ENCODE measurements at places on chromosomes 2 and 18.

DNA sequence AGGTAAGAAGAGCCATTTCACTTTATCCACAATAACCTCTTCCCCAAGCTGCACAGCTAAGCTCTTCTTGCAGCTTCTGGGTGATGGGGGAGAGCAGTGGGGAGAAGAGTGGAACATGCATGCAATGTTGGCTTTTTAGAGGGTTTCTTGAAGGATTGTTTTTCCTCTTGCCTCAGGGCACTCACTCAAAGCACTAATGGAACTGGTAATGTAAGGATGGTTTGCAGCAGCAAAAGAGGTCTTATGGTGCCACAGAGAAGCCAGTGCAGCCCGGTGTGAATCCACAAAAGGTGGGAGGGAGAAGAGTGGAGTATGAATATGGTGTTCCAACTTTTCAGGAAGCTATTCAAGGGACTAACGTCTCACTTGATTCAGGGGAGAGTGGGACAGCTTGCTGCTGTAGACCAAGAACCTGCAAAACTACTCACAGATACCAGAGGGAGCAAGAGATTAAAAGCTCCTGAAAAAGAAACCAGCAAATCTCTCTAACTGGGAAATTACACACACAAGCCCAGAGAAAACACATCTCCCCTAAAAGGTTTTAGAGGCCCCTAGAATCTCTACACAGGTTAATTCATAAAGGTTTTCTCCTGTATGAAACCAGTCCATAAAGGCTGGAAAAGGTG is 116.4 kb downstream of the CHN1 start:
- no peak for DNase-seq

DNA sequence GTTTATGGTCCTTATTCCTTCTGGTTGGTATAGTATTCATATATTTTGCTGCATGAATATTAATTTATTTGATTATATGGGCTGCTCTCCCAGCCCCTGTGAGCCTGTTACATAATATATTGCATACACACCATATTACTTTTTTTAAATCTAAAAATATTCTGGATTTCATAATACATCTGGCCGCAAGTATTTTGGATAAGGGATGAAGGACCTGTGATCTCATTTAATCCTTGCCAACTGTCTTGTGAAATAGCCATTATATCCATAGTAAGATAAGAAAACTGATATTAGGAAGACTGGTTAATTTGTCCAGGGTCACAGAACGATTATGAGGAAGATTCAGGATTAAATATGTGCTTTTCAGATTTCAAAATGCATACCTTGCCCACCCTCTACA is 433.6 kb downstream of the LPIN1 start:
- DNase-seq, result no peak

DNA sequence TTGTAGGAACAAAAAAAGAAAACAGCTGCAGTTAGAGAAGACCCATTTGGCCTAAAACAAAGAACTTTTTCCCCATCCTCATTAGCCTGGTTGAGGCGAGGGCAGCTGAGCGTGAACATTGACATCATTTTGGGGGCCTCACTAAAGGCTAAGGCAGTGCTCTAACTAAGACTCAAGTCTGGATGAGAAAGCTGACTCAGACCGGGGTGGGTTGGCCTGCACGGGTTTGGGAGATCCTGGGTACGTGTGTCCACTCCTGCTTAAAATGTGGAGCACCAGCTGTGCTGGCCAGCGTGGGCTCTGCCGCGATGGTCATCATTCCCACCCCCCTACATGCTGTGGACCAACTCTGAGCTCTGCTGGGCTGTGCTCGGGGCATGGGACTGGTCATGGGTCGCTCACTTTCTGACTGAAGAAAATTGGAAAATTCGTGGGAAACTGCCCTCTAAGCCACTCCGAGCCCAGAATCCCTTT is 86.0 kb upstream of the TMEM247 start:
- DNase-seq, result no peak

GRCh38 chr2:48566592-48567310 is 36.8 kb downstream of the STON1 start:
- DNase-seq, result no peak

DNA sequence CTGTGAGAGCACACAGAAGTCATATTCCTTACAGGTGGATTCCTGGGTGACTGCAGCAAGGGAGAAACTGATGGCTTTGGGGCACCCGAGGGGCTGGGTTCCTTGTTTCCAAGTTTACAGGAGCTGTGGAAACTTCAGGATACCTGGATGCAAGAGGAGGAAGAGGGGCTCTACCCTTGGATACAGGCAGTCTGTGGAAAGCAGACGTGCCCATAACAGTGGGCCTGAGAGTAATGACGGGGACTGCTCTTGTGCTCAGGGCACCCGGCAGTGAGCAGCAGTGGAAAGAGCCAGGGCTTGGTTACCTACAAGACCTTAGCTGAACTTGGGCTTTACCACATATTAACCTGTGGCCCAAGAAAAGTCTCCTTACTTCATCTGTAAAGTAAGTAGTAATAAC is 102.2 kb upstream of the TGFA start:
- DNase-seq, result no peak

GRCh38 chr18:27599202-27599829 is 414.2 kb upstream of the CHST9 start:
- peak; percentile 52 for DNase-seq

GRCh38 chr2:152615177-152615576 is 102.1 kb downstream of the PRPF40A start:
- no peak for DNase-seq

DNA sequence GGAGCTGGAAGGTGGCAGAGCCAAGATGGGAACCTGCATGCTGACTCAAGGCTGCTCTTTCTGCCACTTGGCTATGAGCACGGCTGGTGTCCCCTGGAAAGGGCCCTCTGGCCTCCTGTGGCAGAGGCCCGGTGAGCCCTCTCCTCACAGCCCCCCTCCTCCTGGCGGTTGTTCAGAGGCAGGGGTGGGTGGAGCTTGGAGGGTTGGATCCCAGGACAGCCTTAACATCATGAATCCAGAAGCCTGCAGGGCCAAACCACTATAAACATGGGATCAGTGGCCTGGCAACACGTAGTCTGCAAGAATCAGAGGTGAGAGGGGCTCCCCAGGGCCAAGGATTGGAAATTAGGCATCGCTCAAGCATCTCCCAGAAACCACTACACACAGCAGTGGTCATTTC is 48.5 kb upstream of the LOXHD1 start:
- DNase-seq, result no peak

DNA sequence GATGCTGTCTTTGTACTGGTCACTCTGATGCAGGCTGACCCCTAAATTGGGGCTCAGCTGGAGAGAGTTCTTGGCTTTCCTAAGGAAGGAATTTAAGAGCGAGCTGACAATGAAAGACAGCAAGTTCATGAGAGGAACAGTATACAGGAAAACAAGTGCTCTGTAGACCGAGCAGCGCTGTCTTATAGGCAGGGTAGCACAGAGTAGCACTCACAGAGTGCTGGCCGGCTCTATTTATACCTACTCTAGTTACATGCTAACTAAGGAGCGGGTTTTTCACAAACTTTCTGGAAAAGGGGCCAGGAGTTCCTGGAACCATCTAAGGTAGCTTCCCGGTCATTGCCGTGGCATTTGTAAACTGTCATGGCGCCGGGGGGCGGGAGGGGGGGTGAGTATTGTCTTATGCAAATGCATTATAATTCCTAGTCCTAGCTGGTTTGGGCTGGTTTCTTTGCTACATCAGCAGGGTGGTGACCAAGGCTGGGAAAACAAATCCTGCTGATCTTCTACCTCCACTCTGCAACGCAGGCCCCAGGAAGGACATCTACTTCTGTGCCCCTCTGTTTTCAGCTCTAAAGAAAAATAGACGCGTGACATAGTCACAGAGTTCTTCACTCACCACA is 31.6 kb upstream of the MAP3K20 start:
- no peak for DNase-seq

DNA sequence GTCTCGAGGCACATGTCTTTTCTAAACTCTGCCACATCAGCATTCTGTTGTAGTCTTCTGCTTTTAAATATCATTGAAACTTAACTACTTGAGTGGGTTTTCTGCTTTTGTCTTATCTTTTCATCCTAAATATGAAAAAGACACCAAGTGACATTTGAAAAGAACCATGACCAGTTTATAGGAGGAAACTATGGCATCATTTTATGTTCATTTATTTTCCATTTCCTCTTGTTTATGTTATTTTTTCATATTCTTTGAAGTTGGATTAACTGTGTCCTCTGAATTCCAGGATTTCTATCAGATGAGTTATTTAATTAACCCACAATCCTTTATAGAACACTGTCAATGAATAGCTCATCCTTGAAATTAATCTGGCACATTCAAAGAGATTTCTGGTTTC is 93.4 kb upstream of the ARHGAP28 start:
- no peak for DNase-seq

DNA sequence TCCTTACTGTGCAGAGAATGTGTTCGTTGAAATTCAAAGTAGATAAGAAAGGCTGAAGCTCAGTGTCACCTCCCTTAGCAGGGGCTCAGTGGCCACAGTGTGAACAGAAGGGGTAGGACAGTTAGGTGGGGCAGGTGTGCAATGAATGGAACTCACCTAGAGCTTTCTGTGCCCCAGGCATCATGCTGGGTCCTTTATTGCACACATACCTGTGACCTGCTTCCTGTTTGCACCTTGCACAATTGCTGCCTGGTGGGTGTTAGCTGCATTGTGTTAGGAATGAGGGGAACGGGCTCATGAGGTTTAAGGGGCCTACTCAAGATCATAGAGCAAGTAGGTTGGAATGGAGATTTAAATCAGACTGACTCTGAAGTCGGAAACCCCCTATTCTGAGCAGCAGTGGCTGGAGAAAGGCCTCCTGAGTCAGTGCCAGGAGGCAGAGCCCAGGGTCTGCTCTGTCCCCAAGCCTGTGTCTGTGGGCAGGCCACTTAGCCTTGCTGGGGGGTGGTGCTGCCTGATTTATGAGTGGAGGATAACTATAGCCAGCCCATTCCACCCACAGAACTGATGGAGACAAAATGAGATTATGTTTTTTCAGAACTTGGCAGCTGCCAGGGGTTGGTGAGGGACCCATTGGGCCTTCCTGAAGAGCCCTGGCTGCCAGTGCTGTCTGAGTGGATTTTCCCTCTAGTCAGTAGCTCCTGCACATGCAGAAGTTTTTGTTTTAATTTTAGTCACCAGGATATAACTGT is 76.2 kb downstream of the NPAS2 start:
- DNase-seq, result no peak

GRCh38 chr2:231583982-231584381 is 8.7 kb upstream of the TEX44 start:
- no peak for DNase-seq

DNA sequence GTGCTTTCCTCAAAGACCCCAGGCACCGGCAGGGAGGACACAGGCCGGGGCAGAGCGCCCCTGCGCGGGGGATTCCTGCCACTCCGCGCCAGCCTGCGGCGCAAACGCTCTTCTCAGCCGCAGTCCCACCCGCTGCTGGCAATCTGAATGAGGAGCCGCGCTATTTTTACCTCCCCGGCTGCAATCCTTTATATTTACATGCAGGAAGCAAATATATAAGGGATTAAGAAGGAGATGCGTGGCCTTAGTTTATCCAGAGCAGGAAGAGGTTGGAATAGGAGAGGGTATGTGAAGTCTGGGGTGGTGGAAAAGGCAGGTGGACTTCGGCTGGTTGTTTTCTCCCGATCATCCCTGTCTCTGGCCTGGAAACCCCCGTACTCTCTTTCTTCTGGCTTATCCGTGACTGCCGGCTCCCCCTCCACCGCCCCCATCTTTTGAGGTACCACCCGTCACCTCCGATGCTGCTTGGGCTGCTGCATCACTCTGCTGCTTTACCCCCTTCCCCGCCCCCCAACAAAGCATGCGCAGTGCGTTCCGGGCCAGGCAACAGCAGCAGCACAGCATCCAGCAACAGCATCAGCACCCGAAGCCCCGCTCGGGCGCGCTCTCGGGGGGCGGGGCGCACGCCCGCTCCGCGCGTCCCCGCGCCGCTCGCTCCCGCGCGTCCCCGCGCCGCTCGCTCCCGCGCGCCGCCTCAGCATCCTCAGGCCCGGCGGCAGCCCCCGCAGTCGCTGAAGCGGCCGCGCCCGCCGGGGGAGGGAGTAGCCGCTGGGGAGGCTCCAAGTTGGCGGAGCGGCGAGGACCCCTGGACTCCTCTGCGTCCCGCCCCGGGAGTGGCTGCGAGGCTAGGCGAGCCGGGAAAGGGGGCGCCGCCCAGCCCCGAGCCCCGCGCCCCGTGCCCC is at the start of gene ADAM23:
Gene ADAM23, plus strand, starts transcription at position 700 of the 902 bp plus-strand sequence. CDS start 335 bp downstream, outside the sequence.
- peak; percentile 75 for DNase-seq

GRCh38 chr2:86338778-86339295 is 1.4 kb upstream of the REEP1 start:
- DNase-seq, result no peak

DNA sequence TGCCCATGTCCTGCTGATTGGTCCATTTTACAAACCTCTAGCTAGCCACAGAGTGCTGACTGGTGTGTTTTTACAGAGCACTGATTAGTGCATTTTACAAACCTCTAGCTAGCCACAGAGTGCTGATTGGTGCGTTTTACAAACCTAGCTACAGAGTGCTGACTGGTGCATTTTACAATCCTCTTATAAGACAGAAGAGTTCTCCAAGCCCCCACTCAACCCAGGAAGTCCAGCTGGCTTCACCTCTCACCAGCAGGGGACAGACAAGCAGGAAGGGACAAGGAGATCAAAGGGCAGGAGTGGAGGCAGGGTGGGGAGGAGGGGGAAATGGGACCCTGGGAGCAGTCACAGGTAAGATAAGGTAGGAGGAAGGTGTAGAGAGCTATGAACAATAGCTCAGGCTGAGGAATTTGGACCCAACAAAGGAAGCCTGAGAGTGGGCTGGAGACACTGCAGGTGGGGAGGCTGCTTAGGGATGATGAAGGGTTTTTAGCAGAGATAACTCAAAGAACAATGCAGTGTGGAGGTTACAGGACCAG is 37.1 kb downstream of the SH2D6 start:
- DNase-seq, result no peak

- peak; percentile 90 for DNase-seq
These were observed at the start of gene SLC66A3 for GRCh38 chr2:11155381-11156035. TSS of gene SLC66A3 (plus strand) at chr2:11155467. CDS start at chr2:11155547, 80 bp downstream.

GRCh38 chr18:55918444-55918843 is 330.5 kb upstream of the TCF4 start:
- DNase-seq, result no peak

- DNase-seq, result no peak
These were observed 19.4 kb downstream of the MMADHC start for GRCh38 chr2:149568138-149568537.

GRCh38 chr2:74532222-74532621 is 2.5 kb downstream of the HTRA2 start:
- no peak for DNase-seq

DNA sequence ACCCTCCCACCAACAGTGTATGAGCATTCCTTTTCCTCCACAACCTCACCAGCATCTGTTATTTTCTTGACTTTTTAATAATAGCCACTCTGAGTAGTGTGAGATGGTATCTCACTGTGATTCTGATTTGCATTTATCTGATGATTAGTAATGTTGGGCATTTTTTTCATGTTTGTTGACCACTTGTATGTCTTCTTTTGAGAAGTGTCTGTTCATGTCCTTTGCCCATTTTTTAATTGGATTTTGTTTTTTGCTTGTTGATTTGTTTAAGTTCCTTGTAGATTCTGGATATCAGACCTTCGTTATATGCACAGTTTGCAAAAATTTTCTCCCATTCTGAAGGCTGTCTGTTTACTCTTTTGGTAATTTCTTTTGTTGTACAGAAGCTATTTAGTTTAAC is 59.1 kb downstream of the SP100 start:
- DNase-seq, result no peak

GRCh38 chr2:16139663-16140615 is 199.6 kb downstream of the MYCN start:
- DNase-seq, result no peak
